ENCODE measurements at places on chromosomes 2 and 18.

- no peak for DNase-seq
Measured at GRCh38 chr2:168210216-168210894, 37.0 kb downstream of the STK39 start.

DNA sequence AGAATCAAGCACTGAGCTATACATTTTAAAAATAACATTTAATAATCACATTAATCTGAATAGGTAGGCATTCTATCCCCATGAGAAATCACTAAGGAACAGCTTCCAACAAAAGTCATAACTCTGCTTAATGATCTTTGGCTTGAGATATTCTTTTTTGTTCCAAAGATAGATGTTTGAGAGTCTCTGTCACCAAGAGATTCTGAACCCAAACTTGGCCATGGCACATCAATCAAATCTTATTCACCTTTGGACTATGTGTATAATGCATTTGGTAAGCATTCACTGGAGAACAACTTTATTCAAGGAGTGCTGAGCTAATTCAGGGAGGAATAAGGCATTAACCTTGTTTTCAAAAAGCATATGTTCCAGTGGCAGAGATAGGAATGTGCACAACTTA lies 743.3 kb downstream of the SLC4A3 start:
- DNase-seq: no peak

GRCh38 chr2:171451074-171451473 lies 17.0 kb downstream of the DCAF17 start:
- DNase-seq: no peak

DNA sequence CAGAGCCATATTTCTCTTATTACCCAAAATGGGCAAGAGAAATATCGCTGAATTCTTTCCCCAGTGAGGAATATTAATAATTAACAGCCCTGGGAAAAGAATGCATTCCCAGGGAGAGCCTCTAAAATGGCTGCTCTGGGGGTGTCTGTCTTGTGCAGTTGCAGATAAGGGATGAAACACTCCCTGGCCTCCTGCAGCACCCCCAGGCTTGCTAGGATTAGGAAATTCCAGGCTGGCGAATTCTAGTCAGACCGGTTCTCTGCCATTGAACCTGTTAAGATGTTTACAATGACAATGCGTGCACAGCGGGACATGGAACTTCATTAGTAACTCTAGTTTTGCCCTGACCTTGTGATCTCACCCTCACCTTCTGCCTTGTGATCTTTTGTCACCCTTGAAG lies 24.5 kb downstream of the MRPL30 start:
- no peak for DNase-seq

GRCh38 chr2:35976611-35977010 lies 379.0 kb upstream of the CRIM1 start:
- DNase-seq: no peak

DNA sequence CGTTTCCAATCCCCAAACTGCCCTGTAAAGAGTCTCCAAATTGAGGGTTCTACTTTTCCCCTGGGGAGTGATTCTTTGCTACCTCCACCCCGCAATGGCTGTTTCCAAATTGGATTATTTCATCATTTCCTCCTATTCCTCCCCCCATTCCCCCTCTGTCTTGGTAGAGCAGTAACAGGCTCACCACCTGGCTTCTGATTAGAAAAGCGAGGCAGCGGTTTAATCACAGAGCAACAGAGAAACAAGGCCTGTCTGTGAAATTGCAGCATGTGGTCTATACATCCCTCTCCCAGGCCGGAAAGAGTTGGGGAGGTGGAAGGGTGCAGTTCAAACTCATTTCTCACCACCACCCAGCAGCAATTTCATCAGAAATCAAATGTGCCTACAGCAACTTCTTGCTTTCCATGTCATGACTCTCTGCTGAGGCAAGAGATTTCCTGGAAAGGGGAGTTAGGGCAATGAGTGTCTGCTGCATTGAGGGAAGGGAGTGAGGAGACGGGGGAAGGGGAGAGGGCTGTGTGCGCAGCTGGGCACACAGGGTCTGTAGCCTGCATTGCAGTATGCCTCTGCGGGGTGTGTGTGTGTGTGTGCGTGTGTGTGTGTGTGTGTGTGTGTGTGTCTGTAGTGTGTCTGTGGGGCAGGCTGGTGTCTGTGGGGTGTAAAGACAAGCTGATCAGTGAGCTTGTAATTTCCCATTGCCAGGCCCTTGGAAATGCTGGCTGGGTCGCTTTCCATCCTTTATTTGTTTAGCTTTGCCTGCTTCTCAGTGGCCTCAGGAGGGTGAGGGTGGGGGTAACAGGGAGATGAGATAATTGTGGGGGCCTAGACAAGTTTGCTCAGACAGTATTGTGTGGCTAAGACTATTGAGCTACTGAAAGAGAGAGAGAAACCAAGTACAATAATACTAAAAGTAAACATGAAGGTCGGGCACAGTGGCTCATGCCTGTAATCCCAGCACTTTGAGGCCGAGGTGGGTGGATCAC lies 13.5 kb upstream of the IGFBP2 start:
- DNase-seq: no peak

- no peak for DNase-seq
Measured at GRCh38 chr2:36355890-36356297, 316 bp downstream of the CRIM1 start.

- no peak for DNase-seq
Measured at GRCh38 chr18:47531717-47532116, 280.3 kb upstream of the SKOR2 start.

DNA sequence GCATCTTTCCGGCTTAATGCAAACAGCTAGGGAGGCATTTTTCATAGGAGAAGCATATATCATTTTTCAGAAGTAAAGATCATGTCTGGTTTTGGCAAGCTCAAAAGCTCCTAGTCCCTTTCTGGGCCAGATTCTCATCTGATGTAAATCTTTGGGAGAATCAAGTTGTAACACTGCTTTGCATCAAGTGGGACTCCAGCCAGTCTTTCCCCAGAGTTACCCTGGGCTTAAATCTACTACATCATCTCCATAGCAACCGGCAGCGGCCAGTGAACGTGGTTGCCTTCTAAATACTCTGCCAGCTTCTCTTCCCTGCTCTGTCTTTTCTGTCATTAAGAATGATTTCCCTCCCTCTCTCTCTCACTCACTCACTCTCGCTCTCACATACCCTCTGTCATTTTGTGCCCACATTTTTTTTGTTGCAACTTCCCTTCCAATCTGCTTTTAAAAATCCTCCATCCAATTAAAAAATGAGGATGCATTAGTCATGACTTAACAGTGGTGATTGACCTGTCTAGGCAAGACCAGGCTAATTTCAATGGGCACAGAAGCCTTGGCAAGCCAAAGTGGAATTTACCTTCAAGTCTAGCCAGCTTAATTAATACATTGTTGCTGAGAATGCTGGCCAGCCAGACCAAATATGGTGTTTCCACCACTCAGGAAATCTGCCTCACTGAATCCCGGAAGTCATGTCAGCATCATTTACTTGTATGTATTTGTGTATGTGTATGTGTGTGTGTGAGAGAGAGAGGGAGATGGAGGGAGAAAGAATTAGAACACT lies 93.0 kb downstream of the NRP2 start:
- DNase-seq: no peak

- no peak for DNase-seq
Measured at GRCh38 chr2:71410696-71411095, 42.7 kb upstream of the DYSF start.

GRCh38 chr2:176814740-176815367 lies 397.7 kb upstream of the HNRNPA3 start:
- DNase-seq: no peak

GRCh38 chr2:134883552-134884293 lies 34.9 kb upstream of the CCNT2 start:
- DNase-seq: no peak

DNA sequence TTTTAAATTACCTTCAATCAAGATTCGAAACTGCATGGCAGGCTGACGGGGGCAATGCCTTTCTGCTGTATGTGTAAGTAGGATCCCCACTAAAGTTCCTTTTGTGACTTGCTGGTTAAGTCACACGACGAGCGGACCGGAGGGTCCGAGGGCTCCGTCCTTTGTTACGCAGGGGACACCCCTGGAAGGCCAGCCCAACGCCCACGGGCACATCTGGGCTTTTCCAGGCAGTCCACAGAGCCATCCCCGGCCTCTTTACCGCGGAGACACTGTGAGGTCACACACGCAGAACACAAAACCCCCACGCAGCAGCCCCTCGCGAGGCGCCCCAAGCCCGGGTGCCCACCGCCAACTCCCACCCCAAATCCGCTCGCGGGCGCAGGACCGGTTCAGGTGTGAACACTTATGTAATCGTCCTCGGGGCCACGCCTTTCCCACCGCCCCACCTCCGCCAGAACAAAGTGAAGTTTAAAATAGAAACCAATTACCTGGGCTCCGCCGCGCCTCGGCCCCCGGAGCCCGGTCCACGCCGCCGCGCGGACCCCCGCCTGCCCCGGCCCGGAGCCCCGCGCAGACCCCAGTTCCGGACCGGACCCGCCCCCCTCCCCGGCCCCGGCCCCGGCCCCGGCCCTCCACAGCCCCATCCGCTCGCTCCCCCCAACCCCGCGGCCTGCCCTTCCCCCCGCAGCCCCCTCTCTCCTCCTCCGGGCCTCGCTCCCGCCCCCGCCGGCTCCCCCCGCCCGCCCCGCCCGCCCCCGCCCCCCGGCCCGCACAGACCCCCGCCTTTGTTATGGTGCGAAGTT lies 4.2 kb downstream of the ZNF516 start:
- DNase-seq: no peak

- no peak for DNase-seq
Measured at GRCh38 chr18:10476338-10476791, 21.9 kb downstream of the APCDD1 start.

- DNase-seq: no peak
Measured at GRCh38 chr2:109321570-109321969, 192.6 kb downstream of the SH3RF3 start.

GRCh38 chr18:35413163-35413511 lies 36.0 kb upstream of the ZNF396 start:
- DNase-seq: no peak

DNA sequence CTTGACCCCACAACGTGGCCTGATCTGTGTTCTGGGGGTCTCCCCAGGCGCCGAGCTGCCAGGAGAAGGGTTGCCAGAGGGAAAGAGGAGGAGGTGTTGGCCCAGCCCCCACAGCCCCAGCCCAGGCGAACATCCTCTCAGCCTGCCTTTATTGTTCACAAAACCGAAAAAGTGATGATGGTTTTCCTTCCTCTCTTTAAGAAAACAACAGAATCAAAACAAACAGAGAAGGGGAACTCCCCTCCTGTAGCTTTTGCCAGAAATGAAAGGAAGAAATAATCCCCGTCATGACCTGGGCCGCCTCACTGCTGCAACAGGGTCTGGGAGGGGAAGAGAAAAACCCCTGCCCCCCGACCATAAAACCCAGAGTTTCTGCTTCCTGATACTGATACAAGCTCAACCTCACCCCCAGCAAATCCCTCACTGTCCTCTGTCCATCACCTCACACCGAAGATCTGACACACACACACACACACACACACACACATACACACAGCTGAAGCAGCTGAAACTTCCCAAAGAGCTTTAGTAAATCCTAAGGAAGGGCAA lies 52.0 kb downstream of the ZFP36L2 start:
- peak; percentile 49 for DNase-seq

GRCh38 chr2:83747141-83747540 lies 711.9 kb downstream of the SUCLG1 start:
- no peak for DNase-seq

DNA sequence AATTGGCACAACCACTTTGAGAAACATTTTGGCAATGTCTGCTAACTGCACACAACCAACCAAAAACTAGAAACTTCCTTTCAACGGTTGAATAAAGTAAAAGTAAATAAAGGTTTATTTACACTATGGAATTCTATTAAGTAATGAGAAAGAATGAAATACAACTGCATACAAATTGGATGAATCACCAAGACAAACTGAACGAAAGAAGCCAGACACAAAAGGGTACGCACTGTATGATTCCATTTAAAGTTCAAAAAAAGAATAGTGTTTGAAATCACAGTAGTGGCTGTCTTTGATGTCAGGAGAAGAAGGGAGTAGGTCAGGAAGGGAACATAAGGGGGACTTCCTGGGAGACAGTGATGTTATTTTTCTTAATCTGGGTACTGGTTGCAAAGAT lies 46.5 kb upstream of the SULT1C3 start:
- no peak for DNase-seq

- DNase-seq: no peak
Measured at GRCh38 chr18:9237981-9238380, 96.6 kb upstream of the TWSG1 start.

- no peak for DNase-seq
Measured at GRCh38 chr2:16656784-16657391, 8.7 kb downstream of the CYRIA start.

GRCh38 chr2:201833781-201834180 lies 27.4 kb downstream of the CDK15 start:
- no peak for DNase-seq

- no peak for DNase-seq
Measured at GRCh38 chr2:21097331-21097730, 26.4 kb upstream of the TDRD15 start.

DNA sequence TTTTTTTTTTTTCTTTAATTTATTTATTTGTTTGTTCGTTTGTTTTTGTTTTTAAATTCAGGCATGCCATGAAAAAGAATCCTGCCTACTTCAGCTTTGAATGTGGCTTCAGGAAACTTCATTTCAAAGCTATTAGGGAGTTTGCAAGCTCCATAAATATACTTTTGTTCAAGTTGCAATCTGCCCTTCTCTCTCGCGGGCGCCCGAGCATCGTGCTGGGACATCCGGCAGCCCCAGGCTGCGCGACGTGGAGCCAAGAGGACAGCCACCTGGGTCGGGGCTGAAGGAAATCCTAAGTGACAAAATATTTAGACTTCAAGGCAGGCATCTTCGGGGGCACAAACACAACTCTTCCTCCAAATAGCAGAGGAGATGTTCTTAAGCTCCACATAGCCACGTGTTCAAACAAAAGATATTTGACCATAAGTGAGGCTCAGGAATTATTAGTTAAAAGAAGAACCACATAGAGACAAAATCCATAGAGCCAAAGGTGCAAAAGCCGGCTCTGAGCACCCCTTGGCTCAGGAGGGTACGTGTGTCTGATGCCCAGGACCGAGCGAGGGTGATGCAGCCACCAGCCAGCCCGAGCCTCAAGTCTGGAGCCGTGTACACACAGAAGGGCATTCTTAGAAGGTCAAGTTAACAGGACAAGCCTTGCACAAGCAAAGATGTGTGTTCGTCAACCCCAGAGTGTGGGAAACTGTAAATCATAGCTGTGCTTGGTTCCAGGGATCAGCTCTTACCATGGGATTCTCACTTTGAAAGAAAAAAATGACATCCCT lies 256.5 kb upstream of the SALL3 start:
- no peak for DNase-seq

DNA sequence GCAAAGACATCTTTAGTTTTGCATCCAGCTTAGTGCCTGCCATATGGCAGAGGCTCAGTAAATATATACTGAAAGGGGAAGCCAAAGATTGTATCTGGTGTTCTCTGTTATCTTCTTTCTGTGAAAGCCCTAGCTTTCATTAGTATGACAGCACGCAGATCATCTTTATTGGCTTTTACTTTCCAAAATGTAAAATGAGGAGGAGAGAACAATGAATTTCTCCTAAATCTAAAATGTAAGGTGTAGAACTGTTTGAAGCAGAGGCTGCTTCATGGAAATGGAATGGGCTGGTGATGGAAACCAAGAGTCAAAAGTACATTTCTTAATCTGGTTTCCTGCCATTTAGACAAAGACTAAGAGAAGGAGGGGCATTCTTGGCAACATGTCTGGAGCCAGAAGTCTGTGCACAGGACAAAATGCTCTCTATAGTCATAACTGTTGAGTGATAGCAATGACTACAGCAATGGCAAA lies 1029.9 kb upstream of the PIK3C3 start:
- no peak for DNase-seq

GRCh38 chr2:45826884-45827635 lies 175.6 kb downstream of the PRKCE start:
- no peak for DNase-seq
